GDM1 (cell line): ENCODE measurements at places on chromosomes 16 and 17.

GRCh38 chr16:85600530-85601271 is 12.4 kb upstream of the GSE1 start:
- DNase-seq = no peak

DNA sequence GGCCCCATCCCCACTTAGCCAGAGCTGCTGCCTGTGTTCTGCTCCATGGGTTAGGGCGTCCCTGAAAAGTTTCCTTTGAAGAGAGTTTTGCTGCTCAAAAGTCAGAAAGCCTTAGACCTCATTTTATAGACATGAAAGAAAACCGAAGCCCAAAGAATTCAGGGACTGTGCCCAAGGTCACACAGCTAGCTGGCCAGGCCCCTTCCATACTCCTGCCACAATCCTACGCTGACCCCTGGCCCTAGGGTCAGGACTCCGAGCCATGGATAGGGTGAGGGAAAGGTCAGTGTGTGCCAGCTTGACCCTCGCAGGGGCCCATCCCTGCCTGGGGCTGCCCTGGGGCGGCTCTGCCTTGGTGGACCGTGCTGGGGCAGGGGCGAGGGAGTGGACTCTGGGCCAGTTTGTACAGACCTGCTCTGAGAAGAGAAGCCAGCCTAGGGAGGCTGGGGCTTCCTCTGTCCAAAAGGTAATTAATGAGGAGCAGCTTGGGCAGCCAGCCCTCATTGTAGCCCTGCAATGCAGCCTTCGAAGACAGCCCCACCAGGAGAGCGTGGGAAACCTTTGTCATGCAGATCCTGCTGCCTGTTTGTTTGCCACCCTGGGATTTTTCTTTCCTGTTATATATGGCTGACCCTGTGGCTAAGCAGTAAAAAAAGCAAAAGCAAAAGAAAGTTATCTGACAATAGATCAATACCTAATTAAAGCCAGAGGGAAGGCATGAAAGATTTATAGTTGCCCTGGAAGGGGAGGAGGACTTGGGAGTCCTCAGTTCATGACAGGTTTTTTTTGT is 37.4 kb downstream of the RHBDL3 start:
- DNase-seq = no peak

GRCh38 chr17:67390646-67391361 is 13.7 kb downstream of the PITPNC1 start:
- DNase-seq = no peak

GRCh38 chr17:38693700-38694329 is 11.3 kb upstream of the MLLT6 start:
- DNase-seq = no peak
